ENCODE measurements at places on chromosomes 2 and 18. TPM values are rescaled to one million over a fixed set of nuclear protein-coding genes. Genes with fewer than 3 reads are reported as not detected.

Gene ALLC
- not detected for total RNA-seq

Gene LRP2
- 0.62 TPM for total RNA-seq

Gene IWS1
- total RNA-seq: 52.5 TPM

Gene LTBP1
- total RNA-seq: 0.10 TPM

Gene CYP27A1
- total RNA-seq: not detected

Gene SCN7A
- total RNA-seq: not detected

DNA sequence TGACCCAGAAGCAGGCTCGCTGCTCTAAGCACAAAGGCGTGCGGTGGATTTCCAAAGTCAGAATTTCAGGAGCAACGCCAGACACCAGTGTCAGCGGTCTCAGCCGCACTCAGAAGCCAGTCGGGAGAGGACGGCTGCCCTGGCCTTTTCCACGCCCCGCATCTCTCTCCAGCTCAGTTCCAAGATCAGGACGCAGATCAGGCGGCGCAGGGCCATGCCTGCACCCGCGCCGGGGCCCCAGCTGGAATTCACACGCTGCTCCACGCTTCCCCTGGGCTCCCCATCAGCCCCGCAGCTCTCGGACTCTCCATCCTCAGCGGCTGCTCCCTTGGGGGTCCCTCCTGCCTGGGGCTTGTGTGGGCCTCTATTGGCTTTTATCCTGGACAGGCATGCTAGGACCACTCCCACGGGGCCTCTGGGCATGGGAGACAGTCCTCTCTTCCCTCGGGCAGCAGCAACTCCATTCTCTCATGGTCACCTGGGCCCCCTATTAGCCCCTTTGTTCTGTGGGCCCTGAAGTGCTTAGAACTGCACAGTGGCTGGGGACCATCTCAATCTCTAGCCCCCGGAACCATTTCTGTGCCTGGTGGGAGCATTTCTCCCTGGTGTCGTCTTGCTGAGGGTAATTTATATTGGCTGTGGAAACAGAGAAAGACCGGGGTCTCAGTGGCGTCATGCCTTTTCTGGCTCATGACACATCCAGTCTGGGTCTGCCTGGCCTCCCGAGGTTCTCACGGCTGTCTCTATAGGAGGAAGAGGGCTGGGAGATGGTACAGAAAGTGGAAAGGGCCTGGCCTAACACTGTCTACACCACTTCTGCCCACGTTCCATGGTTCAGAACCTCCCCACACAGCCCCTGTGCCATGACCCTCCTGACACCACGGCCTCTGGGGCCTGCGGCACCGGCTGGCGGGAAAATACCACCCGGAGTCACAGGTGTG, 14.9 kb upstream of the TMEM18 start:
- H3K27me3 ChIP-seq: peaks cover 1% of the 10 kb centered on the region
- no peak overlapping the region for H3K27ac ChIP-seq
- no peaks in the 10 kb centered on the region for H3K36me3 ChIP-seq
- no peak for DNase-seq

- no peaks in the 10 kb centered on the region for H3K36me3 ChIP-seq
- DNase-seq: no peak
- H3K27me3 ChIP-seq: no peaks in the 10 kb centered on the region
Measured at GRCh38 chr18:5964996-5965395, 69.7 kb upstream of the TMEM200C start.

DNA sequence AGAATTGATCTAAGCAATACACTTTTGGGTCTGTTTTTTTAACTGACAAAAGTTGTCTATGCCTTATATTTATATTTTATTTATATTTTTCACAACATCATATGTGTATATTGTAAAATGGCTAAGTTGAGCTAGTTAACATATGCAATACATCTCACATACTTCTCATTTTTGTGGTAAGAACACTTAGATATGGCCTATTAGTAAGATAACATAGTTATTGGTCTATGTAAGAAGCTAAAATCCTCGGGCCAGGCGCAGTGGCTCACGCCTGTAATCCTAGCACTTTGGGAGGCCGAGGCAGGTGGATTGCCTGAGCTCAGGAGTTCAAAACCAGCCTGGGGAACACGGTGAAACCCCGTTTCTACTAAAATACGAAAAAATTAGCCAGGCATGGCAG, 275.6 kb upstream of the ID2 start:
- no peak overlapping the region for H3K4me3 ChIP-seq
- H3K36me3 ChIP-seq: no peaks in the 10 kb centered on the region
- no peak for DNase-seq
- H3K4me1 ChIP-seq: peaks cover 26% of the 10 kb centered on the region

GRCh38 chr18:74451148-74451547, 6.0 kb downstream of the DIPK1C start:
- H3K27ac ChIP-seq: no peak overlapping the region
- H3K4me1 ChIP-seq: no peaks in the 10 kb centered on the region
- no peaks in the 10 kb centered on the region for H3K36me3 ChIP-seq
- no peak overlapping the region for H3K4me3 ChIP-seq
- no peak for DNase-seq

DNA sequence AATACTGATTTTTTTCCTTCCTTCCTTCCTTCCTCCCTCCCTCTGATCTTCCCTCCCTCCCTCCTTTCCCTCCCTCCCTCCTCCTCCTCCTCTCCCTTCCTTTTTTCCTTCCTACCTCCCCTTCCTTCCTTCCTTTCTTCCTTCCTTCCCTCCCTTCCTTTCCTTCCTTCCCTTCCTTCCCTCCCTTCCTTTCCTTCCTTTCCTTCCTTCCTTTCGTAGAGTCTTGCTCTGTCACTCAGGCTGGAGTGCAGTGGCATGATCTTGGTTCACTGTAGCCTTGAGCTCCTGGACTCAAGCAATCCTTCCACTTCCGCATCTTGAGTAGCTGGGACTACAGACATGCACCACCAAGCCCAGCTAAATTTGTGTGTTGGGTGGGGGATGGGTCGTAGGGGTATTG, 8.9 kb upstream of the TMEM131 start:
- no peak overlapping the region for H3K4me3 ChIP-seq
- H3K27me3 ChIP-seq: no peaks in the 10 kb centered on the region
- no peaks in the 10 kb centered on the region for H3K36me3 ChIP-seq

Measured in activated naive CD4-positive, alpha-beta T cell treated with anti-CD3 and anti-CD28 coated beads for 36 hours (primary cell).